ENCODE measurements at places on chromosomes 1 and 21.

GRCh38 chr1:107683683-107684082 is 281.3 kb downstream of the VAV3 start:
- DNase-seq = peak; percentile 73

GRCh38 chr1:169484101-169484500 is 1.6 kb downstream of the SLC19A2 start:
- DNase-seq = peak; percentile 55

- no peak for DNase-seq
Measured at GRCh38 chr1:201730611-201731010, 98.3 kb upstream of the IPO9 start.

DNA sequence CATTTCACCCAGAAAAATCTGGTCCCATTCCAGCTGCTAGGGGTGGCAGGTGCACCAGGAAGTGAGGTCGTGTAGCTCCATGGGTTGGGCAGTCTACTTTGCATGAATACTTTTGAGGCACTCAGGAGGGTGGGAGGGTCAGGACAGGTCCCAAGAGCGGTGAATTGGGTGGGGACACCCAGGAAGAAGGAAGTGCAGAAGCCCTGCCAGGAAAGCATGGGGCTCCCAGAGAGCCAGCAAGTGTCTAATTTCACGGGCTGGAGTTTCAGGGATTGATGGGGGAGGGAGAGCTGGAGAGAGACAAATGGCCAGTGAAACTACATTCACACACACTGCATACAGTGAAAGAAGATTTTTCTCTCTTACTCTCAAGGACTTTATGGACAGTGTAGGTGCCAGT is 137.8 kb downstream of the GALNT2 start:
- DNase-seq = peak; percentile 54

GRCh38 chr21:30146558-30147282 is 19.9 kb downstream of the CLDN17 start:
- DNase-seq = peak; percentile 85

DNA sequence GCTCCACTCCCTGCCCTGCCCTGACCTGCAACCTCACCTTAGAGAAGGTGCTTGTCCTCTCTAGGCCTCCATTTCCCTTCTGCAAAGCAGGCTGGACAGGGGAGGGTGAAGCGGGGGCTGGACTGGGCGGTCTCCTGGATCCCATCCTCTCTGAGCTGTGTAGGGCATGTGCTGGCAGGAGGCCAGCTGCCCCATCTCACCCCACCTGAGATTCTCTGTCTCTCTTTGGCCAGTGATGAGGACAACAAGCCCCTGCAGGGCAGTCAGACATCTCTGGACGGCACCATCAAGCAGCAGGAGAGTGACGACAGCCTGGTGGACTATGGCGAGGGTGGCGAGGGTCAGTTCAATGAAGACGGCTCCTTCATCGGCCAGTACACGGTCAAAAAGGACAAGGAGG is 26.9 kb upstream of the CNTN2 start:
- DNase-seq = no peak

DNA sequence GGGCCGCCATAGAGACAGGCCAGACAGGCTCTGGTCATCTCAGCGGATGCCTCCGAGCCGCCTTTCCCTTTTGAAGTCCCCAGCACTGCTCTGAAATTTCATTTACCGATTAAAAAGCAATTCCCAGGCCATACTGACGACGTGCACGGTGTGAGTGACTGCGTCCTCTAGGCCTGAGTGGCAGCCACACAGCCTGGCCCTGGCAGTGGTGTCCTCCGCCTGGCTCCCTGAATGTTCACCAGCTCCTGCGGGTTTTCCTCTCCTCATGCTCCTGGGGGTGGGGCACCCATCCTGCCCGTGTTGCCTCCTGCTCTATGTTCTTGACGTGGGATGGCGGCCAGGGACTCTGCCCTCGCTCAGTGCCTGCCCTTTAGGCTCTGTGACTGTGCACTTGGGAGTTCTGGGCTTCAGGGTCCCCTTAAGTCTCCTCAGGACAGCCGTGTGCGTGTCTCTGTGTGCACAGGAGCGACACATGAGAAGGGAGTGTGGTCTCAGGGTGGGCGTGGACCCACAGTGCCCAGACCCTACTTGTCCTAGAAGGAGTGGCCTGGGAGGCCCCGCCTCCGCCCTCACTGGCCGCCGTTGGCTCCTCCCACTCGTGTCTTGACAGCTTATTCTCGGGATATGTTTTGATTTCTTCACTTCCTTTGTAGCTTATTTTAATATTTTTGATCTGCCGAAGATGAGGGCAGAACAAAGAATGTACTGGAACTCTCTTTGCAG is 3.6 kb downstream of the SKI start:
- DNase-seq = no peak

DNA sequence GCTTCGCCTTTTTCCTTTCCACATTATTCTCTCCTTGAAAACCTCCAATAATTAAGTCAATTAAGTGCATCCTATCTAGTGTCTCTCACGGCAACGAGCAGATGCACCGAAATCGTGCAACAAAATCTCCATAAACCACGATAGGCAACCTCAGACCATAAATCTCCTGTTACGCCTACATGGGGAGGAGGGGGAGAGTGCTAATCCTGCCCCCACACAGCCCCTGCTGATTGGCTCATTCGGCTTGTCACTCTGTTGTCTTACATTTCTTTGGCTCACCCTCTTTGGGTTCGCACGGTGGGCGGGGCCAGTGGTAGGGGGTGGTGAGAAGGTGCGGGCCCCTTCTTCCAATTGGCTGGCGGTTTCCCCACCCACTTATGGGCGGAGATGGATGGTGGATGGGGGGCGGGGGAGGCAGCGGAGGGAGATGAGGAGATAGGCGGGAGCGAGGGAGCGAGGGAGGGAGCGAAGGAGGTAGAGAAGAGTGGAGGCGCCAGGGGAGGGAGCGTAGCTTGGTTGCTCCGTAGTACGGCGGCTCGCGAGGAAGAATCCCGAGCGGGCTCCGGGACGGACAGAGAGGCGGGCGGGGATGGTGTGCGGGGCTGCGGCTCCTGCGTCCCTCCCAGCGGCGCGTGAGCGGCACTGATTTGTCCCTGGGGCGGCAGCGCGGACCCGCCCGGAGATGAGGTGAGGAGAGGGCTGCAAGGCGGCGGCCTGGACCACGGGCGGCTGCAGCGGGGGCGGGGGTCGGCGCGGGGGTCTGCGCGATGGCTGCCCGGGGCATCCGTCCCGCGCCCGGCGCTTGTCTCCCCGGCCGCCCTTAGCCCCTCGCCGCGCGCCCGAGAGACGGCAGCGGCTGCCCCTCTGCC is at the start of gene ITSN1:
Gene ITSN1 (plus strand): TSS at position 475 of the 869 bp plus-strand sequence. CDS start 76,328 bp downstream, outside the sequence.
- peak; percentile 100 for DNase-seq

GRCh38 chr1:227790034-227790400 is 25.5 kb upstream of the PRSS38 start:
- DNase-seq = peak; percentile 41

DNA sequence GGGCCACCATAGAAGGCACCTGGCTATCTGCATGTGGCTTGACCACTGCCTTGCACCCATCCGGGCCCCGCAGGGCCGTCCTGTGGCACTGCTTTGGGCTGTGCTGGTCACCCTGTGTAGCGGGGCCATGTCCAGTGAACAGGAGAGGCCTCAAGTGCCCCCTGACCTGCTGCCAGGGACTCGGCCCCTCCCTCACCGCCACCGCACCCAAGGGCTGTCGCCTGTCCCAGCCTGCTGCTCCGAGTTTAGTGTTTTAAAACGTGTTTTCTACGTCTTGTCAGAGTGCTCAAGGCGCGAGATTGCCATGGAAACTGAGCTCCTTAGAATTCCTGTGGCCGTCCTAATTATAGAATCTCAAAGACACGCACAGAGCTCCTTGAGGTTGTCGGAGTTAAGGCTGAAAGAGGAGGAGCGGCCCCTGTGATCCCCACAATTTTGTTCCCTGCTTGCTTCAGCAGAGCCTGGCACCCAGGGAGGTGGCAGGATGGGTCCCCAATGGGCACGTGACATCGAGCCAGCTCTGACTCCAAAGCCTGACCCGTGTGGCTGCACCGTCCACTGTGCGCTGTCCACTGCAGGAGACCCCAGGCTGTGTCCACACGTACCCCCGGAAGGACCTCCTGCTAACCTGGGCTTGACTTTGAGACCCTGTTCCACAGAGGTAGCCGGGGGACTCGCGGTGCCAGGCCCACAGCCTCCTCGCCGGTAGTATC is 66.2 kb downstream of the FAAP20 start:
- DNase-seq = no peak

DNA sequence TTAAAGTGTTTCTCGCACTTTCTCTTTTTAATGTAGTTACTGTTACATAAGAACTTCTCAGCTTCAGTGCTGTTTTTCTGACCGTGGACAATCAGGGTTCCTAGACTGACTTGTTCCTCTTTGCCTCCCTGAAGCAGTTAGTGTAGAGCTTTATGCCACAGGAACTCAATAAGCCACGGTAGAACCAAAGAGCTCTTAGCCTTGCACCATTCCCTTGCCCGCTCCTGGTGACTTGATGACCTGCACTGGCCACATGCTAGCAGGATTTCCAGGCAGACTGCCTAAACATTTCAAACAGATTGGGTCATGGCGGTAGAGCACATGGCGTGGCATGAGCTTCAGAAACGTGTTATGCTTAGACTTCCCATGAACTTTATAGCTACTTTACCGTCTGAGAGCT is 18.8 kb upstream of the FASLG start:
- DNase-seq = no peak

DNA sequence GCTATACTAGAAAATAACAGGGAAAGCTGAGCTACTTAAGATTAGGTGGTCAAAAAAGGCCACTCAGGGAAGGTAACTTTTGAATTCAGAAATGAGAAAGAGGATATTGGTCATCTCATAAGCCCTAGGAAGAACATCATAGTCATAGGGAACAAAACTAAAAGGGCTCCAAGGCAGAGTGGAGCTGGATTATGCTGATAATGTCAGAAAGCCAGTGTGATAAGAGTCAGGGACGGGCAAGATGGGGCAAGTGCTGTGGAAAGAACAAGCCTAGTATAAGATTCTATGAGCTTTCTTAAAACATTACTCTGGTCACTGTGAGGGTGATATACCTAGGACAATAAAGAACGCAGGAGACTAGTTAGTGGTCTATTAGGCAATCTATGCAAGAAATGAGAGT is 106.6 kb downstream of the DUSP10 start:
- DNase-seq = no peak

DNA sequence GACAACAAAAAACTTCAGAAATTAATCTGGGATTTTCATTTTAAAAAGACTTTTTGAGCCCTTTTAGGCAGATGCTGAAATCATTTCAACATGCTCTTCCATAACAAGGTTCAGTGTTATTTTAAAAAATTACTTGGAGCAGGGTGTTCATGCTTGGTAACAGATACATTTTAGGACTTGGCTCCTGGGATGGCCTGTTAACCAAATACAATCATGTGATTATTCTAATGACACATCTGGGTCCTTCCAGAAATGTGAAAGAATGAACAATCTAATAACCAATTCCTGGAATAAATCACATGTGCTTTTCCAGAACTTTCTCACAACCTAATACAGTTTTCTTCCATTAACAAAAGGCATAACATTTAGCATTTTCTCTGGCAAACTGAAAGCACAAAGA is 379.8 kb upstream of the RUNX1 start:
- DNase-seq = no peak

GRCh38 chr1:235941876-235942624 is 75.3 kb upstream of the LYST start:
- DNase-seq = no peak

DNA sequence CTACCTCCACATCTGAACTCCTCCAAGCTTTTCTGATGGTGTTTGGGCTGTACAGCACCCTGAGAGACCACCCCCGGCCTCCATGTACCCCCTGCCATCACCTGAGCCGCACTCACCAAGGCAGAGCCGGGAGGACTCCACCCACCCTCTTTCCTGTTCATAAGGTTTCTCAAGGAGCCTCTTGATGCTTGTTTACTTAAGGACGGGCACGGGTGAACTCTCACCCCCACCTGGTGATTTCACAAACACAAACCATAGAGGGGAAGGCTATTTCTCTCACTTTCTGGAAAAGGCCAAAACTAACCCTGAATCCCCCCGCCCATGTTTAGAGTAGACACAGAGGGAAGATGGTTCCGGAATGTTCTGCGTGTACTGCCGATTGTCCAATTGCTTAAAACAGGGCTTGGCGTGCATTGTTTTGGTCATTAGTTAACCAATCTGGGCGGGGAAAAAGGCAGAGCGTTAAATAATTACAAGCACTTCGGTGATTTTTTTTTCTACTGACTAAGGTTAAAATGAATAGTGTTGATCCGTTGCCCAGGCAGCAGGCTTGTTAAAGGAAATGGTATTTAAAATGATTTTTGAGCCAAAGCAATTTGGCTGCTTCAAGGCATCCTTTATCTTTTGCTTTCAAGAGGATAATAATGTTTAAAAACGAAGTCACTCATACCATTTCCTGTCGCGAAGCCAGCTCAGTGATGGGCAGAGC is 279.8 kb upstream of the VAMP3 start:
- peak; percentile 81 for DNase-seq

DNA sequence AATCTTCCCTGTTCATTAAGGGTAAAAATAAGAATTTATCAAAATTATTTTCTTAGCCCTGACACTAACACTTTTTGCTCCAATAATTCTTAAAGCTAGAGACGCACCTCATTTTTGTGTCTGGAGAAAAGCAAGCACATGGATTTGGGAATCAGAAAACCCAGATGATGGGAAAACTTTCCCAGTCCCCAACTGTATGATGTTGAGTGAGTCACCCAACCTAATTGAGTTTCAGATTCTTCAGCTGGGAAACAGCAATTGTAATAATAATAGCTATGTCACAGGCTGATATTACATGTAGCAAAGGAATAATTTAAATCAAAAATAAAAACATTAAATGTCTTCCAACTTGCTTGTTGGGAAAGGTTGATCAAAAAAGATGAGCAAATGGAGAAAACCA is 159.0 kb downstream of the MIS18A start:
- DNase-seq = no peak

DNA sequence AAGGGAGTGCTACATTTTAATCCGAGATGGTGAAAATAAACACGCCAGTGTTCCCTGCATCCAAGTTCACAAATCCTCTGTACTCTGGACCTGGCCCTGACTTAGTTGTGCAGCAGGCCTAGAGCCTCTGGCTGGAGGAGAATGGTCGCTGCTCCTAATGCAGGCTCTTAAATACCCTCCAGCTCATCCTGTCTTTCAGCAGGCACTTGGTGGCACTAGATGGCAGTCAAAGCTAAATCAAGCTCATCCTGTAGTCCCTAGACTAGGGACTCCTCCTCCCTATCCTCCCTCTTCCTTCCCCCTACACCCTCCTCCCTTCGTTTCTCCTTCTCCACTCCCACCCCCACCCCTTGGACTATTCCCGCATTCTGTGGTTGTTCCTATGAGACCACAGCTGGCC is 41.6 kb upstream of the MTR start:
- peak; percentile 66 for DNase-seq

DNA sequence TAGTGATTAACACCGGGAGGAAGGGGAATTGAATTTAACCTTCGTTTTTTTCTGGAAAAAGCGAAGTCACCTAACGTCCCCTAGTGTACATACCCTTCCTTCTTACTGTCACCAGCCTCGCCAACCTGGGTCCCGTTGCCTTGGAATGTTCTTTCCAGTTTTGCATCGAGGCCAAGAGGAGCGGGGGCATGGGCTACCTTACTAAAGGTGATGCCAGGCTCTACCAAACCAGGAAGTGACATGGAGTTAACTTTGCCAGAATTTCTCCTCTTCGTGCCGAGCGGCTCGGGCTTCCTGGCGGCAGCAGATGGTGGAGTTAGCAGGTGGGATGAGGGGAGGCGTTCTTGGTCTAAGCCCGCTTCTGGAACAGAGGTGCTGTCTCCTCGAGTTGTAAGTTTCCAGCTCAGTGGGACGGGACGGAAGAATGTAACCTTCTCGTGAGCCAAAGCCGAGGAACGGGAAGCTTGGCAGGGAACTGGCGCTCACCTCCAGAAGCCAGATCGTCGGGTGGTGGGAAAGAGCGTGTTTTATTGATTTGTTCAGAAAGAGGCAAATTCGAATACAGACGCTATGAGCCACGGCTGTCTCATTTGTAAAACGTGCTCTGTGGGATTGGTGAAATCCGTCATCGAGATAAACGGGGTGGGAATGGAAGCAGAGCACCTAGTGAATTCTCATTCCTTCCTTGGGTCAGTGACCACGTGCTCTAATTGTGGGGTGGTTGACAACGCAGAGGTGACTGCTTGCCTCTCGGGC is 486 bp downstream of the NIPAL3 start:
- DNase-seq = peak; percentile 51

Data from NCI-H69 (cell line).